Heart right ventricle (tissue), 16 donors: ENCODE measurements at places on chromosomes 4 and X. TPM values are rescaled to one million over a fixed set of nuclear protein-coding genes. Genes with fewer than 3 reads are reported as not detected.

DNA sequence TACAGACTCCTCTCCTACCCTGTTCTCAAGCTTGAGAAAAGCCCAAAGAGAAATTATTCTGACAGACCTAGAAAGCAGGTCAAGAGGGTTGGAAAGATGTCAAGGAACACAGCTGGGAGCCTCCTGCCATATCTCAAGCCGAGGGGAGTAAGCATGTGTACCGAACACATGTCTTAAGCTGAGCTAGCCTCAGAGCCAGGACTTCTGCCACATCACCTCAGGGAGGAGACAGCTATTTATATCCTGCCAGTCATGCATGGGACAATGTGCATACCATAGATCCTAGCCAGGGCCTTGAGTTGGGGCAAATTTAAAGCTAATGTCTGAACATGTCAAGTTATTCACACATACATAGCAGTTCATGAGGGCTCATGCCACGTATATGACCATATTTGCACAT is 11.8 kb downstream of the TMEM31 start:
- DNase-seq: no peak
- no peaks in the 10 kb centered on the region for H3K4me1 ChIP-seq
- H3K4me3 ChIP-seq: no peak overlapping the region
- no peak overlapping the region for H3K27ac ChIP-seq
- no peaks in the 10 kb centered on the region for H3K27me3 ChIP-seq

- H3K36me3 ChIP-seq: no peaks in the 10 kb centered on the region
- H3K4me3 ChIP-seq: no peak overlapping the region
- no peak for DNase-seq
- H3K27me3 ChIP-seq: no peaks in the 10 kb centered on the region
- no peak overlapping the region for H3K27ac ChIP-seq
These were observed 419.9 kb upstream of the SLIT2 start for GRCh38 chr4:19831644-19832285.

DNA sequence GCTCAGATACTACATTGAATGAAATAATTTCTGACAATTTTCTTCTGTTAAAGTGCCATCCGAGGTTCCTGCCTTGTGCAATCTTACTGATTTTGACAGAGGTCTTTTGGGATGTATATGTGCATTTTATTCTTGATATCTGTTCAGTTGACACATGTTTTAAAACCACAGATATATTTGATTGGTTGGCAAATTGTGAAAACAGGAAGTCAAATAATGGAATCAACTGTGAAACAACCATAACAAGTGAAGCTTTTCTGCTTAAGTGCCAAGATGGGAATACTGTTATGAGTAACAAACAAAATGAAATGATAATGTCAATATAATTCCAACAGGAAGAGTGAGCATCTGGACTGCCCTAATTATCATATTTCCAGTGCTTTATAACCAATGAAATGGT is 84.9 kb upstream of the TET2 start:
- DNase-seq: no peak
- H3K27ac ChIP-seq: no peak overlapping the region
- no peaks in the 10 kb centered on the region for H3K27me3 ChIP-seq
- peaks cover 8% of the 10 kb centered on the region for H3K4me1 ChIP-seq

DNA sequence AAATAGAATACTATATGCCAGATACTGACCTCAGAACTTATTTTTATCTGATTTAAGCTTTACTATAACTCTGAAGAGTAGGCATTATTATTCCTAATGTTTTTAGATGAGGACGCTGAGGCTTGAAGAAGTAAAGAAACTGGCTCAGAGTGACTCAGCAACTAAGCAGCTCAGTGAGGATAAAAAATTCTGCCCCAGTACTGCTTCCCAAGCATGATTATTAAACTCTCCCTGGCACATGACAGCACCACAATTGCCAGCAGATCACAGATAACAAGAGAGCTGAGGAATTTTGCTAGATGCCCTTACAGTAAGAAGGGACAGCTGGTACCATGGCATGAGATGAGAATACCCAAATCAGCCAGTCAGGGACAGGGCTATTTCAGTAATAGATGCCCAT is 219.4 kb downstream of the NKX6-1 start:
- H3K27ac ChIP-seq: no peak overlapping the region
- H3K4me1 ChIP-seq: no peaks in the 10 kb centered on the region
- no peaks in the 10 kb centered on the region for H3K27me3 ChIP-seq
- no peak for DNase-seq

AFM gene
- not detected for total RNA-seq
